ENCODE measurements at places on chromosomes 2 and 18.

GRCh38 chr2:60961457-60961856 is 56.1 kb upstream of the PEX13 start:
- no peak overlapping the region for H3K4me3 ChIP-seq
- no peaks in the 10 kb centered on the region for H3K36me3 ChIP-seq
- H3K27ac ChIP-seq, result no peak overlapping the region

DNA sequence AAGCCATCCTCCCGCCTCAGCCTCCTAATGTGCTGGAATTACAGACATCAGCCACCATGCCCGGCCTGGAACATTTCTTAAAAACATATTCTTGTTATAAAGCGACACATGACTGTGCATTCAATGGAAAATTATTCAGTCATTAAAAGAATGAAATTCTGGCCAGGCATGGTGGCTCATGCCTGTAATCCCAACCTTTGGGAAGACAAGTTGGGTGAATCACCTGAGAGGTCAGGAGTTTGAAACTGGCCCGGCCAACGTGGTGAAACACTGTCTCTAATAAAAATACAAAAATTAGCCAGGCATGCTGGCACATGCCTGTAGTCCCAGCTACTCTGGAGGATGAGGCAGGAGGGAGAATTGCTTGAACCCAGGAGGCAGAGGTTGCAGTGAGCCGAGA is 21.6 kb upstream of the RPRD1A start:
- H3K36me3 ChIP-seq, result no peaks in the 10 kb centered on the region
- H3K27ac ChIP-seq, result no peak overlapping the region

GRCh38 chr2:165886487-165887146 is 67.0 kb downstream of the TTC21B start:
- peaks cover 3% of the 10 kb centered on the region for H3K36me3 ChIP-seq
- H3K4me1 ChIP-seq, result no peaks in the 10 kb centered on the region
- no peak overlapping the region for H3K4me3 ChIP-seq
- H3K27ac ChIP-seq, result peak overlapping the region; percentile 73
- H3K27me3 ChIP-seq, result no peaks in the 10 kb centered on the region

DNA sequence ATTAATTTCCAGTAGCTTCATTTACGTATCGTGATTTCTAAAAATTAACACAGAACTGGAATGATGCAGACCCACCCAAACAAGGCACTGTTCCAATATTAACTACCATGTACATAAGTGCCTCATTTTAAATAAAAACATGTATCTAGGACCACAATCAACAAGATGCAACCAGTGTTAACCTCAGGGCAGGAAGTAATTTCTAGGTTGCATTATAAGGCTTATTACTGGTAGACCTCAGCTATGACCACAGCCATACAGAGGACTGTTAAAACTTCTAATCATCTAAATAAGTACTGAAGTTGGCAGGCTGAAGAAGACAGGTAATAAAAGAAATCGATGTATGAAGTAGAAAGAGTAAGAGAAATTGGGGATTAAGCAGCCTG is 262.9 kb downstream of the HDAC4 start:
- peak overlapping the region; percentile 74 for H3K27ac ChIP-seq
- no peak overlapping the region for H3K4me3 ChIP-seq
- H3K27me3 ChIP-seq, result no peaks in the 10 kb centered on the region
- no peaks in the 10 kb centered on the region for H3K4me1 ChIP-seq
- no peak for DNase-seq
